ENCODE measurements at places on chromosomes 13 and 19.

- DNase-seq, result no peak
These were observed 10.1 kb downstream of the TDRD3 start for GRCh38 chr13:60407095-60407494.

GRCh38 chr13:44364345-44365000, 9.2 kb upstream of the SERP2 start:
- DNase-seq, result peak; percentile 49

- DNase-seq, result no peak
These were observed 31.4 kb downstream of the CCDC122 start for GRCh38 chr13:43848001-43848649.

DNA sequence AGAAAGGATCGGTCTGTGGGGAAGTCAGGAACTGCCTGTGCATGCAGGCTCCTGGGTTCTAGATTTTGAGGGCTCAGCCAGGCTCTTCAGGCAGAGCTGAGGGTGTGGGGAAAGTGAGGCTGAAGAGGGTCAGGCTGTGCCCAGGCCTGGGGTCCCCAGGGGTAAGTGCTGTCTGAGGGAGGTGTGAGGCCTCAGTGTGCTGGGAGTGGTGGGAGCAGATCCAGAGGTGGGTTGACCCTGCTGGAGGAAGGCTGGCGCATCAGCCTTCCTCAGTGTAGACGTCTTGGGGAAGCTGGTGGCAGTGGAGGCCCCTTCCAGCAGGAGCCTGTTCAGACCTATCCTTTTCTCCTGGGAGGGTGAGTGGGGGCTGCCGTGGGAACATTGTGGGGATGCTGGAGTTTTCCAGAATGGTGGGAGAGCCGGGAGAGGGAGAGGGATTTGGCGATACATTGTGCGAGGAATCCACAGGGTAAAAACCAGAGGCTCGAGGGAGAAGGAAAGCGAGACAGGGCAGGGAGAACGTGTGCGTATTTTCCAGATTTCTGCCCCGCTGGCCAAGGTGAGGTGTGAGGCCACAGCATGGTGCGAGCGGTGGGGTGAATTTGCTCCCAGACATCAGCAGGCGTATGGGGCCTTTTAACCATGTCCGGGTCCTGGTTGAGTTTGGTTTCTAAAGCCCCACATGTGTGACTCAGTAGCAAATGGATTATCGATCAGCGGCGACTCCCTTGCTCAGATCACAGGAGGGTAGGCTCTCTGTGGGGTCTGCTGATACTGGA, 237.7 kb downstream of the TEX29 start:
- DNase-seq, result no peak

GRCh38 chr13:40094056-40094455, 438.6 kb downstream of the COG6 start:
- DNase-seq, result no peak

GRCh38 chr19:58355215-58355796, 2.0 kb upstream of the A1BG start:
- DNase-seq, result no peak

GRCh38 chr13:40398065-40398464, 268.4 kb downstream of the FOXO1 start:
- no peak for DNase-seq

DNA sequence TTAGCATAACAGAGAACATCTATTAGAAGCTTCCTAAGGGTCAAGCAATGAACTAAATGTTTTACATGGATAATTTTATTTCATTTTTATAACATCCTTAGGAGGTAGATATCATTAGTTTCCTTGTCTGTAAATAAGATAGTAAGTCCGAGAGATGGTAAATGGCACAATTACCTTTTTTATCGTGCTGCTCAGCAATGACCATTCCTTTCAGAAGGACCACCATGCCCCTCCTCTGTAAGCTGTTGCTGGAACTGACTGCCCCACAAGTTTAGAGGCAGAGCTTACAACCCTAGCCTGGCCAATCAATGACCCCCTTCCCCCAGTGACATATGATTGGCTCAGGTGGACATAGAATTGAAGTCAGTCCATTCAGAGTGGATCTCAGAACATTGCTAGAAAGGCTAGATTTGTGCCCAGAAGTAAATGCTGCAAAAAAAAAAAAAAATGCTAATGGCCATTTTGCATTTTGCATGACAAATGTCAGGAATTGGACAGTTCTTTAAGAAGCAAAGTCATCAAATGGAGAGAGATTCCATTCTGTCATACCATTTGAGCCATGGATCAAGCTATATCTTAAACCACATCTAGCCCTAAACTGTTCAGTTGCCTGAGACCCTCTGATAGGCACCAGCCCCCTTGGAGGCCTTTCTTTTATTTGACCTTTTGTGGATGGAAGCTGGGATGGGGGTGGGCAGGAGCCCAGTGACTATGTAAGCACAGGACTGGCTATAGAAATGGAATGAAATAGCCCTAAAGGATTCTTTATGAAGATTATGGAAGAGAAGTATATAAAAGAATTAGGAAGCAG, 668.3 kb downstream of the UQCRFS1 start:
- DNase-seq, result no peak

DNA sequence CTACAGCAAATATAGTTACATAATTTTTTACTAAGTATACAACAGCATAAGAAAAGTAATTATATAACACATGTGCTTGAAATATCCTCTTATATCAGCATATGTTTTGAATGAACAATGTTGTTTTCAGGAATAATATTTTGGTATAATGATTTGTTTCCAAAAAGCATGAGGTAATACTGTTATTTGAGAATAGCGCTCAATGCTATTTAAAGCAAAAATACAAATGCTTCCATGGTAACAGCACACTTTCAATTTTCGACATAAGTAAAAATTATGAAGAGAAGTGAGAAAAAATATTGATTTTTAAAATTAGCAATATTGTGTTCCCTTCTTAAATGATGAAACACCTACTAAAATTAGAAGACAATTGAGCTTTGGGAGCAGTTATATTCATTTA, 715.9 kb upstream of the ATXN8OS start:
- DNase-seq, result no peak

DNA sequence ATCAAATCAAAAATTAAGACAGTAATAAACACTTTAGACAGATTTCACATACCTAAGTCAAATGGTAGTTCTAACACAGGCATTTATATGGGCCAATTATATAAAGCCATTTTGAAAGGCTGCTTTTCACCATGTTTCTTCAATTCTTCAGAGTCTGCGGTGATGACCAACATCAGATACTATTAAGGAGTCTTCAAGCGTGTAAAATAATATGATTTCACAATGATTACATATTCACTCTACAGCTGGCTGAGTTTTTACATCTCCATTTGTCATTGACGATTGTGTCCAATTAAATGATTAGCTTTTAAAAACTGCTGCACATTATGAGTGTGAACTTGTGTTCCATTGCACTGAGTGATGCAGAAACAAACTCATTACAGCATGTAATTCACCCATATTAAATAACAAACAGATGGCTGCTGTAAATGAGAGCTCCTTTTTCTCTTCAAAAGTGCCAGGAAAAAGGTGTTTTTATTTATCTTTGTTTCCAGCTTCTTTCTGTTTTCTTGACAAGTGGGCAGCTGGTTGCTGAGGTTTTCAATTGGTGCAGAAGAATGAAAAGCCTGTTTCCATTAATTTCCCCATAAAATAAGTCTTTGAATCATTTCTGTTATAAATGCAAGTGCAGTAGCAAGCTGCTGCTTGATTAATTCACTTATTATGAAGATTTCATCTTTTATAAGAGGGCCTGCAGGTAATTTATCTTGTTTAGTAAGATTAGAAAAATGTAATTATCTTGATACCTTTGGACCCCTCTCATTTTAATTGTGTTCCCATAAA, 676.1 kb upstream of the KLHL1 start:
- no peak for DNase-seq

DNA sequence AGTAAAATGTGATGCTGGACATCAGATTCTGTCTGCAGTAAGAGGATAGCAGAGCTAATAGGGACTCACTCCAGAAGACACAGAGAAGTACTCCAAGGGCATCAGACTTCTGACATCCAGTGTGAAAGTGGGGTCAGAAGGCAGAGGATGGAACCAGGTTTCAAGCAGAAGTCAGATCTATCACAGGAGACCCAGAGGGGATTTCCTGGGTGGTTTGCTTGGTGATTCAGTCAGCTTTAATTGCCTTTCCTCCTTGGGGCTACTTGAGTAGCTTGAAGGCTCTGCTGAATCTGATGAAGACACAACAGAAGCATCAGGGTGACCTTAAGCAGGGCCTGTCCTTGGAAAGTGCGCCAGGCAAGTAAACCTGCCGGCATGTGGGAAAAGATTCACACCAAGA, 300.6 kb downstream of the COG6 start:
- DNase-seq, result no peak

GRCh38 chr19:719636-720344, 11.1 kb downstream of the PALM start:
- DNase-seq, result no peak

- DNase-seq, result no peak
These were observed 40.3 kb upstream of the IPO5 start for GRCh38 chr13:97913206-97913605.

GRCh38 chr13:42258747-42259146, 13.2 kb upstream of the AKAP11 start:
- DNase-seq, result no peak

DNA sequence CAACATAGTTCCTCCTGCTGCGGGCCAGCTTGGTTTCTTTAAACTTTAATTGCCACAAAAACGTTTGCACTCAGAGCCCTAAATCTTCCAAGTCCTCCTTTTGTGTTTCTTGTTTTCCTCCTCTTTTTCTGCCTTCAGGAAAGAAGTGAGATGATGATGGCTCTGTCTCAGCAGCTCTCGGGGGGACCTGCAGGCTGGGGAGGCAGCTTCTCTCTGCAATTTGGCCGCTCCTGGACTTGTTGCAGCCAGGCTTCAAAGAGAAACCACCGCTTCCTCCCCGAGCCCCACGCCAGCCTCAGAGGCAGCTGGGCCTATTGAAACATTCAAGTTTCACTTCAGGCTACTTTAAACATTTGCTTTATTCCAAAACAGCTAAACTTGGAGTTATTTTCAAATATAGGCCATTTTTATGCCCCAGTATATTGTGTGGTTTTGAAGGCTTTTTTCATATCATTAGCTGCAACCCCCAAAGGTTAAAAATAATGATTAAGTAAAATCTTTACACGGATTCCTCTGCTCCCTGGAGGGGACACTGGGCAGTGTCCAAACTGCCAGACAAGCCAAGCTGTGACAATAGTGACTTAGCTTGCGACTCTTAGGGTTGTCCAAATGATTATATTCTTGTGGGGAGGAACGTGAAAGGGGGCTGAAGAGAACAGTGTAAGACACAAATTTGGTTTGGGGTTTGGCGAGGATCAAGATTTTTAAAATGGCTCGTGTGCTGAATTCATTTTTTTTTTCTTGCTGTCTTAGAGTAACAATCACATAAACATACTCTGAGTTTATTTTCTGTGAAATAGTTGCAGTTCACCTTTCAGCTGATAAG, 330.8 kb downstream of the DLEU7 start:
- DNase-seq, result no peak

GRCh38 chr13:52366291-52366690, 39.7 kb downstream of the THSD1 start:
- no peak for DNase-seq

DNA sequence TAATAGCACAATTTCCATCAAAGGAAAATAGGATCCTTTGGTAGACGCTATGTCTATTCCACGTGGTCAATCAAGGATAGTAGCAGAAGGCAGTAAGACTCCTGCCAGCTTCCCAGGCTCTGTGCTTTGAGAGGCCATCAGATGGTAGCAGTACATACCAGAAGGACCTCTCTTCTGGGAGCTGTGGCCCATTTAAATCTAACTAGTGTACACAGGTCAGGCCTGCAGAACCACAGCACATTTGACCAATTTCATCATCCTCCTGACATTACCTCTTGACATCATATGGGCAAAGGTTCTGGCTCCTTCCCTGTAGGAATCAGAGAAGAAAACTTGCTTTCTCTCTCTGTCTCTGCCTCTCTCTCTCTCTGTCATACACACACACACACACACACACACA, 229.6 kb upstream of the HTR2A start:
- DNase-seq, result no peak

GRCh38 chr19:30498707-30499106, 126.5 kb downstream of the ZNF536 start:
- no peak for DNase-seq

DNA sequence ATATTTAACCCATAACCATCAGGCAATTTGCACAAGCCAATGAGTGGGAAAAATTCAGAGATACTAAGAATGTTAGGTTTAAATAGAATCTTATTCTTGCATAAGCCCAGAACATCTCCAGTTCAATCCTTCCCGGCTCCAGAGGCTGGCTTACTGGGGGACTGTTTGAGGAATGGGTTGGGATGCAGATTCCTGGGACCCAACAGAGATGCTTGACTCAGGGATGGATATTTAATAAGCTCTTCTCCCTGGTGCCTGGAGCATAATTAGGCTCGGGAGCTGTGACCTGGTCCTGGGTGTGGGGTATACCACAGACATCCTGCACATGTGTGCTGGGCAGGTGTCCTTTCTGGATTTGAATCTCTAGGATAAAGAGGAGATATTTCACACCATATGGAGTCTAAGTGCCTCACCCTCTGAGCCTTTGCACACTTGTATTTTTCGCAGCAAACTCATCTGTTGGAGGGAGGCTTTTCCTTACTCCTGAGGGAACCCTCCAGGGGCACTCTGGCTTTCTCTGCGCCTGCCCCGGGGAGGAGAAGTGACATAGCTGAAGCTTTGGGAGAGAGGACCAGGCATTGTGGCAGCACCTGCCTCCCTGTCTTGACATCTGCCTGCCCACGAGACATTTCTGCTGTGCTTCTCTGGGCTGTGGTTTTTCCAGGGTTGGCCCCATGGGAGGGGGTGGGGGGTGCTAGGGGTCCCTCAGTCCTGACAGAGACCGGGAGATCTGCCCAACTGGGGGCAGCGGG, 36.1 kb upstream of the ANKRD10 start:
- DNase-seq, result no peak

Data from HFF-Myc (cell line).